Stimulated activated CD8-positive, alpha-beta memory T cell treated with anti-CD3 and anti-CD28 coated beads, Interleukin-4, amount 100 ng/mL, for 1 hour (primary cell): ENCODE measurements at places on chromosomes 2 and 18.

DNA sequence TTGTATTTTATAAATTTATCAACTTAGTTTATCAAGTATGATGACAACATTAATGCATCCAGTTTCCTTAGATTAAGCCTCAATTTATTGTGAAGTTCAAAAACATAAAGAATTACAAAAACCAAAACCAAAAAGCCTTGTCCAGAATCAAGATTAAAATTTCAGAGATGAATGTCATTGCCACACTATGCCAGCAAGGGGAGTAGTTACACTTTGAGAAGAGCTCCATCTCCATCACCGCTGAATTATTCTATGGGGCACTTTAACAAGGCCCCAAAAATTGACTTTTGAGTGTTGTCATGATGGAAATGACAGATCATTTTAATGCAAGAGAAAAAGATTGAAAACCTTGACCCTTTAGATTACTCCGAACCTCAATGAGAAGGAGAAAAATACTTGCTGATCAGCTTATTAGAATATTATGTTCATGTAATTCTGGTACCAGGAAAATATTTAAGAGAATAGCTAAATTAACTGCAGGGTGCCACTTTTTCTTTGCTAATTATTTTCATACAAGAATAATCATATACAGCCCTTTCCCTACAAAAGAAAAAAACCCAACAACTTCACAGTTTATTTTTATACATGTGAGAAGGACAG, 152.5 kb upstream of the AQP4 start:
- DNase-seq = no peak

DNA sequence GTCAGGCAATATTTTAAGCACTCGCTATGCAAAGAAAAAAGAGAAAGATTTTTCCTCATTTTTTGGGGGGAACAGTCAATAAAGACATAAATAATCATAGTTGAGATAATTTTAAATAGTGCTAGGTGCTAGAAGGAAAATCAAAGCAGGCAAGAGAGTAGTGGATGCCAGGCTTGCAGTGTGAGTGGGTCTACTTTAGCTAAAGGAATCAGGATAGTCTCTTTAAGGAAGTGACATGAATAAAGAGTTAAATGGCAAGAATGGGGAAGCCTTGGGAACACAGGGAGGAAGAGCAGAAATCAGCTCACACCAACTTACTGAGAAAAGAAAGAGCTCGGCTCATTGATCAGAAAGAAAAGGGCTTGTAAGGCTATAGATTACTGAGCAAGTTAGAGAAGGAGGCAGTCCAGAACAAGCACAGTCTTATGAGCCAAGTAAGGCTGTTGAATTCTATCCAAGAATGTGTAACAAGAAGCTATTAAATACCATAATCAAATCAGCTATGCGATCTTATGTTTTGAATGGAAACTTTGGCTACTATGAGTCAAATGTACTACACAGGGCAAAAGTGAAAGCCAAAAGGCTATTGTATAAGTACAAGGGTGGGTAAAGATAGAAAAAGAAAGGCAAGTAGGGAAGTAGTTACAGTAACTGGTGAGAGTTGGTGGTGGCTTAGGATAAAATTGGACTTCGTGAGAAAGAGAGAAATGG, 833.8 kb upstream of the PIK3C3 start:
- no peak for DNase-seq

DNA sequence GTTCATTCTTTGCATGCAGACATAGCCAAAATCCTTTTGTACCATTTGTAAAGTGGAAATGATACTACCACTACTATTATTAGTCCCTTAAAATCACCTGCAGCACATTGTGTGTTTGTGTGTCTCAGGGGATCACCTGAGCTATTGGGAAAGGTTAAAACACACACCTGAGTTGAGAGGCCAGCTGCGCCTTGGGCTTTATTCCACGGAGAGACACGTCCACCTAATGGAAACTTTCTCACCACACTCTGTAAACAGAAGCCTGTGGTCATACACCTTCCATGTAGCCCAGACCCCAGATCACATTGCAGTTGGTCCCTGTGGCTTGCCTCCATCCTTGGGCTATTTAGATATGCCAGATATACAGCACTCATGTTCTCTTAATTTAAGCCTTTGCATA, 81.8 kb upstream of the SH3BP4 start:
- no peak for DNase-seq

GRCh38 chr2:216113572-216113971, 4.4 kb downstream of the XRCC5 start:
- no peak for DNase-seq

GRCh38 chr2:181077128-181077709, 96.8 kb downstream of the UBE2E3 start:
- DNase-seq = no peak

DNA sequence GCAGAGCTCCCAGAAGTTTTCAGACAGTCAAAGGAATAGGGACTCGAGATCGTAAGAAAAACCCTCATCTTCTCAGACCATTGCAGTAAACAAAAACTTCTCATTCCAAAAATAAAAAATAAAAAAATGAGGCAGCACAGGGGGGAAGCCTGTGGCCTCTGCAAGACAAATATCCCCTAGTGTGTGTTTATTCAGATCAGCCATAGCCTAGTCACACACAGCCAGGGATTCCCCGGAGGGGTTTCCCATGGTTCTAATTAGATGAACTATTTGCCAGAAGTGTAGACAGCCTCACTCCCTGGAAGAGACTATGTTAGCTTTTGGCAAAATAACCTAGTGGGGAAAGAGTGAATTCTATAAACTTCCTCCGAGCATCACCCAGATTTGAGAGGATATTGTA, 122.9 kb upstream of the KLF7 start:
- no peak for DNase-seq

DNA sequence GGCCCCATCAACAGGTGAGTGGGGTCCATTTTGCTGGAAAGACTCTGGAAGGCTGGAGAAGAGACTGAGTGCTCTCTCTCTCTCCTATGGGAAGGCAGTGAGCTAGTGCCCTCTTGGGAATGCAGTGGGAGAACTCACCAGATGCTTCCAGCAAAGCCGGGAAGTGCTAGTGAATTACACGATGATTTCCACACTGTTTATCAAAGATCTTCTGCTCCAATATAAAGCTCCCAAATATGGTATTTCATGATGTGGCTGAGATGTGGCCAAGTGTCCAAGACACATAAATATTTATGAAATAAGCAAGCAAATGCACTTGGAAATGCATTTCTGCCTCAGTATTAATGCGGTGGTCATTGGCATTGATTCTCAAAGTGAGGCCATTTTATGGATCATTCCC, 135.9 kb downstream of the VAPA start:
- DNase-seq = no peak

- DNase-seq = no peak
Observed at GRCh38 chr2:165535471-165535870, 66.0 kb downstream of the CSRNP3 start.

DNA sequence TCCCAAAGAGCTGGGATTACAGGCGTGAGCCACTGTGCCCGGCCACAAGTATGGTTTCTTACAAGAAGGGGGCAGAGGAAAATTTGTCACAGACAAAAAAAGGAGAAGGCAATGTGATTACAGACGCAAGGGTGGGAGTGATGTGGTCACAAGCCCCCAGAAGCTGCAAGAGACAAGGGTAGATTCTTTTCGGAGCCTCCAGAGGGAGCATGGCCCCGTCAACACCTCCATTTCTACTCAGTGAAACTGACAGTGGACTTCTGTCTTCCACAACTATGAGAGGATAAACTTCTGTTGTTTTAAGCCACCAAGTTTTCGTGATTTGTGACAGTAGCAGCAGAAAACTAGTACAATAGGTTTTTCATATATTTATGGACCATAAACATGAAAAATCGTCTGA, 2.1 kb upstream of the TCF7L1 start:
- DNase-seq = no peak

DNA sequence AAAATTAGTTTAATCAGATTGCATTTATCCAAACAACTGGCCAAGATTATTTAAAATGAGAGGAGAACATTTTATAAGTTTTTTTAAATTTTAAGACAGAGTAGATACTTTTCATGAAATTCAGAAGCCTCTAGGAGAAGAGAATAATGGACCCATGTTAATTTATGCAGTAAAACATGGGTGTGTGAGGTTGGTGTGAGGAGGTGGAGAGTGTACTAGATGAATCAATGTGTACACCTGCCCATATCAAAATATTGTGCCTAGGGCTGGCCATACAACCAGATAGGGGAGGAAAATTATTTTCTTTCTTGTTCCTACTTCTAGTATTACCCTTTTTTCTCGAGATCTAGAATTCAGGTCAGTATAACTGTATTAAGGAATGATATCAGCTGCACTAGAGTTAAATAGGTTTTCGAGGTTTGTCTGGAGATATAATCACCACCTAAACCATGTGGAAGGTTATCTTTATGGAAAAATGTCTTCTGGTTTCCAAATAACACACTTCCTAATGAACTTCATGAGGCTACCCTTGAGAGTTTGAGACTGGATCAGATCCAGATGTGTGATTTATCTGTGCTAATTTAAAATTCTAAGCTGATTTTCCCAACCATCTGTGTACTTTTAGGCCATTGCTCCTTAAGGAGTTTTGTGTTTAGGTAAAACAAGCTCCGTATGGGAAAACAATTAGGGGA, 37.6 kb downstream of the TMEM178A start:
- DNase-seq = no peak

GRCh38 chr2:170362871-170363631, 185.1 kb downstream of the MYO3B start:
- DNase-seq = no peak

DNA sequence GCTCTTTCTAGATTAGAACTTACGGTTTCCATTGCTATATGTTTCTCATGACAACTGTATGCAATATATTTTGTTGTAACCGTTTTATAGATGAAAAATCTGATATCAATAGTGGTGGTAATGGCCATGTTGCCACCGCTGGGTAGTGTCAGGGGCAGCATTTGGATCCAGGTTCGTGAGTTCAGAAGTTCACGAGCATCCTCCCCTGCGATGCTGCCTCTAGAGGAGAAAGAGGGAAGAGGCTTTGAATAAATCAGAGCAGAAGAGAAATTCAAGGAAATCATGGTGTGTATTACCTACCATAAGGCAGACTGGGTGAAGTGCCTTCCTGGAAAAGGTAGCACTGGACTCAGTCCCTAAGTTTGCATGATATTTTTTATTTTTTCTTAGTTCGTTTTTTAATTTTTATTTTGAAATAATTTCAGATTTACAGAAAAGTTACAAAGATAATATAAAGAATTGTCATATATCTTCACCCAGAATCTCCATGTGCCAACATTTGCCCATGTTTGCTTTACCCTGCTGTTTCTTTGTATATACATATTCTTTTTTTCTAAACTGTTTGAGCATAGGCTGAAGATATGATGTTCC, 3.3 kb upstream of the ZBTB7C start:
- no peak for DNase-seq
